ENCODE measurements at places on chromosomes 5 and 9. TPM values are rescaled to one million over a fixed set of nuclear protein-coding genes. Genes with fewer than 3 reads are reported as not detected.

- no peak for DNase-seq
Observed at GRCh38 chr9:90966031-90966290, 164.3 kb downstream of the SYK start.

DNA sequence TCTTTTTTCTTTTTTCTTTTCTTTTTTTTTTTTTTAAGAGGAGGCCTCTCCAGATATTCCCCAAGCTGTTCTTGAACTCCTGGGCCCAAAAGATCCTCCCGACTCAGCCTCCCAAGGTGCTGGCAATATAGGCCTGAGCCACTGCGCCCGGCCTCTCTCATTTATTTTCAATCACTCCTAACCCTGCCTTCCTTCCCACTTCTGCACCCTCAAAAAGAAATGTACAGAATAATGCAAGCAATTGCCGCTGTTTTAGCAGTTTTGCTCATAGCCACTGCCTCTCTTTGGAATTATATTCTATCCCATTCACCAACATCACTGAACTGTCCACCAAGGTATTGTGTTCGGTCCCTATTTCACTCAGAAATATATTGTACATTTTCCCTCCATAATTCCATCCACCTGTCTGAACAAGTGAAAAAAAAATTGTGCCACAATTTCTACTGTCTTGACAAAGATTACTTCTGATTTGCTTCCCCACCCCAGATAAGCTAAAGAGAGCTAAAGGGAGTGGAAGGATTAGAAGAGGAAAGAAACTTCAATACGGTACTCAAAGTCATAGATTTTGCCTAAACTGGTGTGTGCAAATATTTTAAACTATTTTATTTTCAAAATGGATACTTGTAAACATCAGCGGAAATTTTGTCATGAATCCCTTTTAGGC, 1.9 kb downstream of the FNBP1 start:
- no peak for DNase-seq

DNA sequence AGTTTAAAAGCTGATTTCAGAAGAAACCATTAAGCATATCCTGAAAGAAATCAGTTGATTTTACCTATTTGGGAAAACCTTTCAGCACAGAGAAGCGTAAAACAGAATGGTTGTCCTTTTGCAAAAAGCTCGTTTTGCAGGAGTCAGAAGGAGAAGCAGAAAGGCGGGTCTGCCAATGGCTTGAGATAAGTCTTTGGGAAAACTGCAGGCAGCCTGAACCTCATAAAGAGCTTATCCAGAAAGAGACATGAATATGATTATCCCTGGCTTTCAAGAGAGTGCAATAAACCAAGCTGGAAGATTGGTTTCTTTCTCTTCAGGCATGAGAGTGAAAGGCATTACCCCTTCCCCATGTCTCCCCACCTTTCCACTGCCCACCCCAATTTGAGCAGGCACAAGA, 353.3 kb downstream of the ARHGEF28 start:
- no peak for DNase-seq

SLC4A9 gene
- total RNA-seq, result not detected

DNA sequence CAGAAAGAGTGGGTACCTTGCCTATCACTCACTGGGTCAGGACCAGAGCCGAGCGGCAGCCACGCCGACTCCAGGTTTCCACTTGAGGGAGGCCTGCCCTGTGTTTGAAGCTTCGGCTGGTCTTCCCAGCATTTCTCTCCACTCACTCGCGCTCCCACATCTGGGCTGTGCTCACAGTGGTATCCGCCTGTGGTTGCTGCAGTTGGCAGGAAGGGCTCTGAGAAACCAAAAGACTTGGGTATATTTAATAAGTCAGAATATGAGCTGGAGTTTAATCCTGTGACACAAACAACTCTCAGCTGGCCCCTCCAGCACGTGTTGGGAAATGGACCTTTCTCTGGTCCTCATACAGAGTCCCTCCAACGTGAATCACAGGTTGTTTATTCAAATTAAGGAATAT, 70.9 kb downstream of the SPRY4 start:
- DNase-seq, result no peak

GRCh38 chr5:95519151-95519550, 35.6 kb downstream of the SKIC3 start:
- DNase-seq, result no peak

GRCh38 chr9:78592811-78593210, 295.9 kb downstream of the PSAT1 start:
- no peak for DNase-seq

LCN9 gene
- total RNA-seq, result not detected

GRCh38 chr5:82111191-82111590, 139.4 kb downstream of the ATG10 start:
- no peak for DNase-seq

CCDC183 gene
- 2.3 TPM for total RNA-seq

DNA sequence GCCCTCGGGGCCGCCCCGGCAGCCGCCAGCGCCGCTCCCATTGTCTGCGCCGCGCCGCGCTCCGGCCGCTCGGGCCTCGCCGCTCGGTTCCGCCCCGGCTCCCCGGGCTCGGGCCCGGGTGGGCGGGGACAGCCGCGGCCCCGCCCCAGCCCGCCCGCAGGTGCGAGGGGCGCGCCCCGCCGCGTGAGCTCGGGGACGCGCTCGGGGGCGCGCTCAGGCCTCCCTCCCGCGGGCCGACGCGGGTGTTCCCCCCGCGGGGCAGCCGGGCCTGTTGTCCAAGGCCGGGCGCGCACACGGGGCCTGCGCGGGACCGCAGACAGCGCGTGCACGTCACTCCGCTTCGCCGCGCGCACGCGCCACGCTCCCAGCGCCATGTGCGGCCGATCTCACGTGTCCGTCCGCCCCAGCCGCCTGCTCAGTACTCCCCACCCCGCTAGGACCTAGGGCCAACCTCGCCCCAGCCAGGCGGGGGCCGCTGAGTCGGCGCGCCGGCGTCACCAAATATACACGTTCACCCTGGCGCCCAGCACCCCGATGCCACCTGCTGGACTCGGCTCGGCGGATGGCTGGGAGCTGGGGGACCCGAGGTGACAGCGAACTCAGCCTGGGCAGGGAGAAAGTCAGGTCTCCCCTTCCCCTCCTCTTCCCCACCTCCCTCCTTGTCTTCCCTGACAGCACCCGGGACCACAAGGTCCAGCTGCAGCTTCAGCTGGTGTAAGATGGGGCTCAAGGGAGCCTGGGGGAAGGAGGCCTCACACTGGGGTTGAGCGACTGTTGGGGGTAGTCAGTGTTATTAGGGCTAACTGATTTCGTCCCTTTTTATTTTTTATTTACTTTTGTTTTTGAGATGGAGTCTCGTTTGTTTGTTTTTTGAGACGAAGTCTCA, 14.3 kb downstream of the GBGT1 start:
- peak; percentile 78 for DNase-seq

GRCh38 chr9:76576344-76576743, 117.4 kb downstream of the GCNT1 start:
- no peak for DNase-seq

RANBP17 gene
- total RNA-seq, result not detected

PTPN3 gene
- 0.47 TPM for total RNA-seq

HRH2 gene
- total RNA-seq, result 7.0 TPM

- DNase-seq, result peak; percentile 24
Observed at GRCh38 chr5:142798099-142798770, 28.1 kb downstream of the ARHGAP26 start.
